Tibial nerve (tissue), 4 donors: ENCODE measurements at places on chromosomes 5 and 9.
A peak's percentile ranks its signal among the peaks of the same experiment; 100 is the strongest.

DNA sequence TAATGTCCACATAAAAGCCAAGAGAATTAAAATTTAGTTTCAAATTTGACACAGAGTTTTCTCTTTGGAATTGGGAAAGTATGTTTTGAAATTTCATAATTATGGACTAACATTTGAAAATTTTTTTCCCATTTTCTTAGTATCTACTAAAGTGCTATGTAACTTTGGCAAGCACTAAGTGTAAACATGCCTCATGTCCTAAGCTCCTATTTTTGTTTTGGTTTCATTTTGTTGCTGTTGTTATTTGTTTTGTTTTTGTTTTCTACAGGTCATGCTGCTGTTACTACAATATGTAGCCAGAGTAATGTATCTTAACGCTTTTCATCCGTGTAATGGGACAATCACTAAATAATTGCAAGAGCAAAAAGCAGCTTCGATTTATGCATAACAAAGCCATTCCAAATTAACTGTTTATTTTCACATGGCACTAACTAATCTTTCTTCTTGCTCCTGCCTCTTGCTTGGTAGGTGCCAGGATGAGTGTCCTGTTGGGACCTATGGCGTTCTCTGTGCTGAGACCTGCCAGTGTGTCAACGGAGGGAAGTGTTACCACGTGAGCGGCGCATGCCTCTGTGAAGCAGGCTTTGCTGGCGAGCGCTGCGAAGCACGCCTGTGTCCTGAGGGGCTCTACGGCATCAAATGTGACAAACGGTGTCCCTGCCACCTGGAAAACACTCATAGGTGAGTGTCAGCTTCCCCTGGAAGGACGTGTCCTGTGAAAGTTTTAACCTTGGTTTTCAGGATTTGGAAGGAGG is 107.3 kb upstream of the PRRC1 start:
- DNase-seq: no peak

GRCh38 chr9:87564791-87565241 is 67.1 kb downstream of the DAPK1 start:
- DNase-seq: no peak

GRCh38 chr5:163821142-163821541 is 315.7 kb downstream of the MAT2B start:
- no peak for DNase-seq

GRCh38 chr5:22591461-22591860 is 261.7 kb downstream of the CDH12 start:
- DNase-seq: no peak

DNA sequence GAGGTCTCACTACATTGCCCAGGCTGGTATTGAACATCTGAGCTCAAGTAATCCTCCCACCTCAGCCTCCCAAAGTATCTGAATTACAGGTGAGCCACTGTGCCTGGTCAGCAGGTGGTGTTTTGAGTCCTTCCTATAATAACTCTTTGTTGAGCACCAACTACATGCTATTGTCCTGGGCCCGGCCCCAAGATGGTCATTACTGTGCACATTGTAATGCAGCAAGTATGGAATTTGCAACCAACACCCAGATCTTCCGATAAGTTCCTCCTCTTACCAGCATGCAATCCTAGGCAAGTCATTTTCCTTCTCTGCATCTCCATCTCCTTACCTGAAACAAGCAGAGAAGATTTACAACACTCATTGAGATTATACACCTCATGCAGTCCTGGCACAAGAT is 510.3 kb upstream of the KLF4 start:
- no peak for DNase-seq

GRCh38 chr5:93532370-93532769 is 48.6 kb downstream of the NR2F1-AS1 start:
- peak; percentile 98 for DNase-seq

DNA sequence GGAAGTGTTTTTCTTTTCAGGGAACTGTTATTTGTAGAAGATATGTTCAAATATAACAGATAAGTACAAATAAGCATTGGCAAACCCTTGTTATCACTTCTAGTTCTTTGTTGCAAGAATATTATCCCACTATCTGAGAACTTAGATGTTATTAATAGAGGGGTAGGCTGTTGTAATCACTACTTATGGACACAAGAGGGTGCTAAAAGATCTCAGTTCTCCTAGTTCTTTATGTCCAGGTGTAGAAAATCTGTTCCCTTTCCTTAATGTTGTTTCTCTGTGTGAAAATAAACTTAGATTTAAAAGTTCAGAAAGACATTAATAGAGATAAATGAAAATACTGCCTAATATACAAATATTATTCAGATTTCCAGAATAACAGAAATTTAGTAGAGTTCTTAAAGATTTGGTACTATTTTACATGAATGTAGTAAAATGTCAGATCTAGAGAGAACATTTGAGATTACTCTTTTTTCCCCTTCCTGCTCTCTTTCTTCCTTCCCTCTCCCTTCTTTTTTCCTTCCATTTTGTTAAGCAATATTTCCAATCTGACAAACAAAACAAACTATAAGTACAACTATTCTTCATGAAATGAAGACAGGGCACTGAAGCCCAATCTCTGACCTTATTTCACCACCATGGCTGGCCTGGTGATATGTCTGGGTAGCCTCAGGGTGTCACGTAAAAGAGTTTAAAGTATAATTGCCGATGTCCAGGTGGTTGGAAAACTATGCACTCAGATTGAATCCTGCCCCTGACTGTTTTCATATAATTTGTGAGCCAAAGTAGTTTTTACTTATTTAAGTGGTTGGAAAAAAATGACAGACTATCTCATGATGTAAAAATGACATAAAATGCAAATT is 43.6 kb upstream of the C5orf46 start:
- no peak for DNase-seq

DNA sequence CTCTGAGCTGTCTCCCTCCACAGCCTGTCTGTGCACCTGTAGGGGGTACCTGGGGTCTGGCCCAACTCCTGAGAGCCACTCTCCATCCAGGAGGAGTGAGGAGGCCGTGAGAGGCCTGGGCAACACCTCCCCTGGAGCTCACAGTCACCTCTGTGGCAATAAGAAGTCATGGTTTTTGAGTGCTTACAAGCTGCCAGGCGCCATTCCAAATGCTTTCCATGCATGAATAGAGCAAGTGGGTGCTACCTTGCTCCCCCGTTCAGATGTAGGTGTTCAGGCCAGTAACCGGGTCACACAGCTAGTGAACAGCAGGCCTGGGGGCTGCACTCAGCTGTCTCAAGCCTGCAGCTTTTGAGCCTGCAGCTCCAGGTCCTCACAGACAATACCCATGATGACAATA is 30.6 kb downstream of the CORO2A start:
- no peak for DNase-seq

DNA sequence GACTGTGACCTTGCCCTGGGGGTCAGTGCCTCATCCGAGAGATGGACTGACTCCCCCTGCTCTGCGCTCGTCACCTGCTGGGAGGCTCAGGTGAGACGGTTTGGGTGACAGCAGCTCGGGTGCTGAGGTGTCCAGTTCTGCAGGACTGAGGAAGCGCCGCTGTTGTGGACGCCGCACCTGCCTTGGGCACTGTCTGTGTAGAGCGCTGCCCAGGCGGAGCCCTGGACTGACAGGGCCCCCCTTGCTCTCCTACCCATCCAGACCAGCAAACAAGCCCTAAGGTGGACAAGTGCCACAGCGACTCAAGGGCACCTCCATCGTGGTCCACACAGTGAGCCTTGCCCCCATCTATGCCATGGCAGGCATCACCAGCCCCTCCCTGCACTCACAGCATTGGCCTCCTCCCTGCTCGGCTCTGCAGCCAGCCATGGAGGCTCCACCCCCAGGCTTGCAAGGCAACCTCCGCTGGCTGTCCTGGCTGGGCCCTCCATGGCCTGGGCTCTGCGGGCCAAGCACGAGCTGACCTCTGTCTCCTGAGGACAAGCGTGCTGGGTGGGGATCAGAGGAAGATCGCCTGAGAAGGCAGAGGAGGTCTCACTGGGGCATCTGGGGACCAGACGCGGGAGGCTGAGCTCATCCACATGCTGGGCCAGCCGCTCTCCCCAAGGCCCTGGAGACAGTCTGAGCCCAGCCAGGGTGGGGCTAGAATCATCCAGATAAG is 87.1 kb upstream of the COL5A1 start:
- no peak for DNase-seq

- DNase-seq: no peak
Observed at GRCh38 chr5:157350939-157351801, 85.2 kb downstream of the CYFIP2 start.

DNA sequence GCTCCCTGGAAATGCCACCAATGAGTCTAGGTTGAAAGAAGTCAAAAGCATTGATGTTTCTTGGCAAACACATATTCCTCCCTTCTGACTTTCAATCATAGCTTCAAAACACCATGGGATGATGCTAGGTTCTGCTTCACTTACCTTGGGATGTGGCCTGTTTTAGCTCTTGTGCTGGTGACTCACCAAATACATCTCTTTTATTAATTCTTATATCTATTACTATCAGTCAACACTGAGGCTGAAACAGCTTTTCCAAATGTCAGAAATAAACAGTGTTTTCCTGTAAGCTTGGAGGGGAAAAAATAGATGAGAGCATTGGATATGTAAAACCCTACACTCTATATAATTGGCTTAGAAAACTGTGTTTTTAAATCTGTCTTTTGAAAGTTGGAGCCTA is 245.4 kb upstream of the NREP start:
- DNase-seq: no peak

- no peak for DNase-seq
Observed at GRCh38 chr5:14342306-14342705, 199.2 kb downstream of the TRIO start.

GRCh38 chr5:33850100-33850594 is 41.6 kb downstream of the ADAMTS12 start:
- no peak for DNase-seq

GRCh38 chr5:81252904-81253303 is 19.8 kb downstream of the CKMT2 start:
- DNase-seq: no peak

GRCh38 chr5:126000507-126000906 is 422.7 kb upstream of the GRAMD2B start:
- no peak for DNase-seq

DNA sequence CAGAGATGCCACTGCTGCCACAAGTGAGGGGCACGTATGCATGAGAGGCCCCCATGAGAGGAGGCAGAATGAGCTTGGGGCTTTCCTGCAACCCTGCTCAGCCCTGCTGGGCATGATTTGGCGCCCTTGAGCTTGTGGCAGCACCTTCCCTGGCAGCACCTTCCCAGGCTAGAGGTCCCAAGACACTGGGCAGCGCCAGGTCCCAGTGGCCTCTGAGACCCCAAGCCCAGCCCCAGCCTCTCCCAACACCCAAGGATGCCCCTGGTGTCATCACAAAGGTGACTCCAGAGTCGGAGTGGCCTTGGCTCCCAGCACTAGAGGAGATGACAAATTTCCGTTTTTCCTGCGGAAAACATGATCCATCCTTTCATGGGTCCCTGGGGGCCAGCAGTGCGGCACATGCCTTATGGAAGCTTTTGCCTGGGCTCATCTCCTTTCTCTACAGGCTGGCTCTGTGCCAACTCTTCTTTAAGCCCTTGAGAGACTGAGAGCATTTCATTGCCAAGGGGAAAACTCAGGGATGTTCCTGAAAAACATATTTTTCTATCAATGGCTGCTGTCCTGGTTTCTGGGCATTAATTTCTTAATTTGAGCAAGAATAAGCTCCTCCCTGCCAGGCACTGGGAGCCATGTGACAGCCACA is 77.1 kb upstream of the ADAMTS2 start:
- DNase-seq: no peak

- no peak for DNase-seq
Observed at GRCh38 chr5:88870285-88870684, 12.7 kb downstream of the MEF2C start.
